Bladder microvascular endothelial cell (primary cell): ENCODE measurements at places on chromosomes 7 and 10. TPM values are rescaled to one million over a fixed set of nuclear protein-coding genes. Genes with fewer than 3 reads are reported as not detected.

Gene RAPGEF5
- total RNA-seq, result 98.1 and 136 TPM in 2 replicates

Gene CSGALNACT2
- 7.6 and 14.1 TPM in 2 replicates for total RNA-seq

Gene IGFBP1
- total RNA-seq, result 0.81 TPM in 1 of 2 replicates, not detected in the other

Gene CTNNA3
- 0.16 TPM in 1 of 2 replicates, not detected in the other for total RNA-seq

Gene PAPOLB
- 0.31 TPM in 1 of 2 replicates, not detected in the other for total RNA-seq

Gene MMD2
- not detected in 2 replicates for total RNA-seq

Gene LEP
- total RNA-seq, result not detected in 2 replicates

Gene MMP21
- total RNA-seq, result 0.57 TPM in 1 of 2 replicates, not detected in the other

Gene LIPJ
- under 0.01 TPM in 1 of 2 replicates, not detected in the other for total RNA-seq

Gene INHBA
- 2.6 and 7.0 TPM in 2 replicates for total RNA-seq

Gene UPK3B
- total RNA-seq, result 0.13 TPM in 1 of 2 replicates, not detected in the other

Gene GNAT3
- total RNA-seq, result not detected in 2 replicates

Gene SCRN1
- total RNA-seq, result 34.8 and 95.2 TPM in 2 replicates

Gene ENTPD1
- 10.3 and 16.8 TPM in 2 replicates for total RNA-seq

Gene PRKAR1B
- total RNA-seq, result 33.2 and 63.3 TPM in 2 replicates

Gene C10orf105
- total RNA-seq, result not detected in 2 replicates

Gene YKT6
- total RNA-seq, result 61.8 and 74.7 TPM in 2 replicates

Gene COBL
- 0.06 and 0.32 TPM in 2 replicates for total RNA-seq

Gene CREB3L2
- 16.4 and 38.2 TPM in 2 replicates for total RNA-seq

Gene PRR15
- total RNA-seq, result 0.06 and 0.16 TPM in 2 replicates

Gene COL28A1
- total RNA-seq, result under 0.01 TPM in 1 of 2 replicates, not detected in the other

Gene UNCX
- not detected in 2 replicates for total RNA-seq

Gene PTF1A
- total RNA-seq, result not detected in 2 replicates

Gene BICC1
- 0.13 and 0.16 TPM in 2 replicates for total RNA-seq

Gene VAX1
- total RNA-seq, result not detected in 2 replicates

Gene ANKRD61
- total RNA-seq, result 0.06 TPM in 1 of 2 replicates, not detected in the other

Gene ZNF425
- total RNA-seq, result 1.3 and 2.1 TPM in 2 replicates

Gene BMPER
- total RNA-seq, result 0.16 and 5.4 TPM in 2 replicates

Gene CELF2
- total RNA-seq, result 3.4 and 23.2 TPM in 2 replicates

Gene BTBD16
- not detected in 2 replicates for total RNA-seq

Gene HMX2
- not detected in 2 replicates for total RNA-seq

Gene ZNF485
- 0.49 and 1.4 TPM in 2 replicates for total RNA-seq

Gene TAS2R41
- total RNA-seq, result not detected in 2 replicates

Gene MARVELD1
- 6.6 and 16.4 TPM in 2 replicates for total RNA-seq

Gene APBB1IP
- 0.06 TPM in 1 of 2 replicates, not detected in the other for total RNA-seq

Gene ASIC3
- 0.16 and 0.44 TPM in 2 replicates for total RNA-seq

Gene SPDYE16
- total RNA-seq, result under 0.01 and 0.13 TPM in 2 replicates

Gene CYP2C8
- total RNA-seq, result not detected in 2 replicates

Gene COL17A1
- total RNA-seq, result 0.49 and 0.88 TPM in 2 replicates

Gene CREB5
- total RNA-seq, result 2.1 and 12.5 TPM in 2 replicates

Gene ZNF365
- total RNA-seq, result 0.25 TPM in 1 of 2 replicates, not detected in the other

Gene TSPAN12
- total RNA-seq, result 18.8 and 61.3 TPM in 2 replicates

Gene NSUN5
- total RNA-seq, result 3.7 and 8.4 TPM in 2 replicates

Gene PTER
- total RNA-seq, result 3.4 and 6.4 TPM in 2 replicates
